Islet precursor cell (in vitro differentiated cells): ENCODE measurements at places on chromosomes 1 and 21.

DNA sequence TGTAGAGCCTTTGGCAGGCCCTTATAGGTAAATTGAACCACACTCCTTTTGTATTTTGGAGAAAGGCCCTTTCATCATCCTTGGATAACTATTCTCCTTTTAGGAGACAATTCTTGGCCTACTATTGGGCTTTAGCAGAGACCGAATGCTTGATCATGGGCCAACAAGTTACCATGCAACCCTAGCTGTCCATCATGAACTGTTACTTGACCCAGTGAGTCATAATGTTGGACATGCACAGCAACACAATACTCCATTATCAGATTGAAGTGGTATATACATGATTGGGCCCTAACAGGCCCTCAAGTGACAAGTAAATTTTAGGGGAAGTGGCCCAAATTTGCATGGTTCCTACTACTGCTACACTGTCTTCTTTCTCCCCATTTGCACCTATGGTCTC, 84.4 kb downstream of the CATSPERE start:
- DNase-seq, result no peak

GRCh38 chr1:147771226-147772125, 11.1 kb upstream of the GJA5 start:
- peak; percentile 61 for DNase-seq

DNA sequence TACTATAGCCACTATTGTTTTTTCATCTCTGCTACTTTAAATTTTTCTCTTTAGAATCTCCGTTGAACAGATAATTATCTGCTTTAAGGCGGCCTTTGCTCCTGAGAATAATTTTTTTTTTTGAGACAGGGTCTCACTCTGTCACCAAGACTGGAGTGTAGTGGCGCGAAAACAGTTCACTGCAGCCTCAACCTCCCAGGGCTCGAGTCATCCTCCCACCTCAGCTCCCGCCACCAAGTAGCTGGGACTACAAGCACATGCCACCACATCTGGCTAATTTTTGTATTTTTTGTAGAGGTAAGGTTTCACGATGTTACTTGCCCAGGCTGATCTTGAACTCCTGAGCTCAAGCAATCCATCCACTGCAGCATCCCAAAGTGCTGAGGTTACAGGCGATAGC, 28.6 kb downstream of the TRIT1 start:
- DNase-seq, result no peak

GRCh38 chr1:42552636-42553035, 89.5 kb downstream of the CCDC30 start:
- no peak for DNase-seq
